ENCODE measurements at places on chromosomes 2 and 18.

- DNase-seq: no peak
Measured at GRCh38 chr18:69885841-69886531, 61.7 kb downstream of the CD226 start.

- DNase-seq: peak; percentile 10
Measured at GRCh38 chr2:61993422-61994024, 88.0 kb downstream of the COMMD1 start.

DNA sequence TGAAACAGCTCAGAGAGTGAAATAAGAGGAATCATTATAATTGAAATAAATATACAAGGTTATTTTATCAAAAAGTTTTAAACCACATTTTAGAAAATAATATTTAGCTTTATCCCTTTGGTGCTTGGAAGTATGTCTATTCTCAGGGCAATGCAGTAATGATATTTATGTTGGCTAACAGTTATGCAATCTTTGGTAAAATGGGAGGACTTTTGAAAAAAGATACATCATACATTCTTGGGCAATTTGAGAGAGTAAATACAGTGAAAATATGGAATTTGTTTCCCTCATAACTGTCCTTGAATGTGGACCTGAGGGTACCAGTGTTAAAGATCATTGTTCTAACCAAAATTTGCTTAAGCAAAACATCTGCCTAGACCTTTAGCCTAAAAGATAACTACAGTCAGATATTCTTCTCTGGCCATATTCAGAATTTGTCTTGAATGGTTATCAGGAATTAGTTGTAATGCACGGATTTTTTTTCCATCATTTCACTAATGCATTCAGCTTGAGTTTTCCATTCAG lies 137.2 kb downstream of the LRRTM1 start:
- DNase-seq: no peak

DNA sequence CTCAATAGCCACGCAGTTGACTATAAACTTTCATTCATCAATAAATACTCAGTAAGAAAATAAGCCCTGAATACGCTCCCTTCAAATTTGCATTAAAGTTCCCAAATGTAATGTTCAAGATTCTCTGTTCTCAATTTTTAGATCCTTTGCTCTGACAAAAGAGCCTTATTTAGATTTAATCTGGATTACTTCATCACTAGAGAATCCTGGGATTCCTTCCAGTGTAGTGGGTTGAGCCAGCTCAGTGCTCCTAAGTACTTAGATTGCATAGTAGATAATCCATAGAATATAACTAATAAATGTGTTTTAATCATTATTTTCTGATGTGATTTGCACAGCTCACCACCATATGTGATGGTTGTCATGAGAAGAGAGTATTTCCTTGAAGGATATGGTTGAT lies 1286.2 kb downstream of the SUCLG1 start:
- no peak for DNase-seq

GRCh38 chr2:55200416-55200815 lies 31.7 kb downstream of the CLHC1 start:
- no peak for DNase-seq

GRCh38 chr2:217103752-217104545 lies 244.1 kb upstream of the TNP1 start:
- no peak for DNase-seq

DNA sequence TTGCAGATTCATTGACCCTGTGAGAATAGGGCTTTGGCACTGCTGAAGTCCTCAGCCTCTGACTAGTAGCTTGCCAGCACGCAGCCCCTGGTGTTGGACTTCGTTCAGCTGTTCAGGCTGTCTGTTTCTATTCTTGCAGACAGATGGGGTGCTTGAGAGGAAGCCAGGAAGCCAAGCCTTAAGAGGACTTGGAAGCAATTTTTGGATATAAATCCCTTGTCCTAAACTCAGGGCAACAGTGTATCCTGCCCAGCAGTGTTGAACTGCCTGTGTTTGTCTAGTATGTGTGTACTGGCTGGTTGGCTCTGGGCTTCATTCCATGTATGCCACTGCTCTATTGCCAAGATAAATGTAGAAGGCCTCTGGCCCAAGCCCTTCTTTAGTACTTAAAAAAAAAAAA lies 108.6 kb downstream of the COMMD1 start:
- DNase-seq: no peak

DNA sequence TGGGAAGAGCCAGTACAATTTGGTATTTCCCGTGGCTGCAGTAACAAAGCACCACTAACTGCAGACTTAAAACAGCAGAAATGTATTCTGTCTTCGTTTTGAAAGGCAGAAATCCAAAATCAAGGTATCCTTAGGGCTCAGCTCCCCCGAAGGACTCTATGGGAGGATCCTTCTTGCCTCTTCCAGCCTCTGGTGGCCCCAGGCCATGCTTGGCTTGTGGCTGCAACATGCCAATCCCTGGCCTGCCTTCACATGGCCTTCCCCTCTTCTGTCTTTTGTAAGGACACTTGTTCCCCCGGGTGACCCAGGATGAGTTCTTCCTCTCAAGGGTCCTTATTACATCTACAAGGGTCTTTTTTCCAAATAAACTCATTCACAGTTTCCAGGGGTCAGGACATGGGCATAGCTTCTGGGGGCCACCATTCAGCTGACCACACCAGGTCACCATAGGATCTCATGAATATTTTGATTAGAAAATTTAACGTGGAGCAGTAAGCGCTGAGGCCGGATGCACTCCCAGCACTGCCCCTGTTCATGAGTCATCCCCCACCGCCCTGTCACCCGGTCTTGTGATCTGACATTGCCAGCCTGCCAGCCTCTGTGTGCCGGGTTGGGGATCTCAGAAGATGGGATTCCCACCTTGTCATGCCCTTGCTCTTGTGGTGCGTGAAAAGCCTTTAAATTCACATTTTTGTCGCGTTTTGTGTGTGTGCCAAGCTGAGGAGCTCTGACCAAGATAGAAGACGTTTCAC lies 61.2 kb upstream of the B3GNT7 start:
- DNase-seq: no peak

- DNase-seq: peak; percentile 5
Measured at GRCh38 chr2:27264753-27265535, 2.1 kb upstream of the SLC30A3 start.

DNA sequence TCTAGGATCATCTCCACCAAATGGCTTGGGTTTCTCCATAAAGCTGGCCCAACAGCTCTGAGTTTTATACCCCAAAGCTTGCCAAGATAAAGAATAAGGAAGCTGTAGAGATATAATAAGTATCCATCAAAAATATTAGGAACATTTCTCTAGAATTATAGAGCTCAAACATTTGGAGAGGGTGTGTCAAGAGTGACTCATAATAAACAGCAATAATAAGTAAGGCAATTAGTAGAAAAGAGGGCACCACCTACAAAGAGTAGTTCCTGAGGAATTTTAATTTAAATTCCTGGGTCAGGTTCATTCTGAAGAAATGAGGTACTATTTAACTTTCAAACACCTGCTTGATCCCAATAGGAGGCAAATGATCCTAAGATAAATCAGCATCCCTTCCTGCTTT lies 41.4 kb upstream of the NCKAP5 start:
- no peak for DNase-seq

- no peak for DNase-seq
Measured at GRCh38 chr2:105723431-105723830, 21.3 kb upstream of the NCK2 start.

DNA sequence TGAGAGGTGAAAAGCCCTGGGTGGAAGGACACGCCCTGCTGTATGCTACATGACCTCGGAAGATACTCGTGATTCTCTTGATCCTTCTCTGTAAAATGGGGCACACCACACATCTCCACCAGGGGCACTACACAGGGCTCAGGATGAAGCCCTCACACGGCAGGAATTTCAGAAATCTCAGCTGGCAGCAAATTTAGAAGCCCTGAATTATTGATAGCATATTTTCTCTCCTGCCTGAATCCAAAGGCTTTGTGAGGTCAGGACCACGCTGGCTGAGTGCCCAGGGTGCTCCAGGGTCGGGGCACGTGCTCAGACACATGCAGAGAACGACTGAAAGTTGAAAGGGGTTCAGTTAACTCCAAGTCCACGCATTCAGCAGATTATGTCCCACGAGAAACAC lies 42.1 kb upstream of the GALR1 start:
- peak; percentile 1 for DNase-seq

DNA sequence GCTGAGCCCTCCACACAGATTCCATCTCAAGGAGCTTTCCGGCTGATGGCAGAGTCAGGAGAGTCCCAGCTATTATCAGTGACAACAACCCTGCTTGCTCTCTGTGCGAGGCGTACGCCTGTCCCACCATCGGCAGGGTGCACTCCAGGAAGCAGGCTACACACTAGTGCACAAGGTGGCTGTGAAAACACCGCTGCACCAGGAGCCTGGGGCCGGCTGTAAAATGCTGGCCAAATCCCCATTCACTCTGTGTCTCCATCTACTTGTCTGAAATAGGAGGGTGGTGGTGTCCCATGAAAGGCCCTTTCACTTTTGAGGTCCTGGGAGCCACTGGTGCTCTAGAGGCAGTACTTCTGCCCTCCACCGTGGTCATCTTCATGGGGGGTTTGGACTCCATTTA lies 183.2 kb upstream of the SMAD2 start:
- no peak for DNase-seq

- DNase-seq: no peak
Measured at GRCh38 chr2:120490091-120490798, 144.3 kb downstream of the INHBB start.

DNA sequence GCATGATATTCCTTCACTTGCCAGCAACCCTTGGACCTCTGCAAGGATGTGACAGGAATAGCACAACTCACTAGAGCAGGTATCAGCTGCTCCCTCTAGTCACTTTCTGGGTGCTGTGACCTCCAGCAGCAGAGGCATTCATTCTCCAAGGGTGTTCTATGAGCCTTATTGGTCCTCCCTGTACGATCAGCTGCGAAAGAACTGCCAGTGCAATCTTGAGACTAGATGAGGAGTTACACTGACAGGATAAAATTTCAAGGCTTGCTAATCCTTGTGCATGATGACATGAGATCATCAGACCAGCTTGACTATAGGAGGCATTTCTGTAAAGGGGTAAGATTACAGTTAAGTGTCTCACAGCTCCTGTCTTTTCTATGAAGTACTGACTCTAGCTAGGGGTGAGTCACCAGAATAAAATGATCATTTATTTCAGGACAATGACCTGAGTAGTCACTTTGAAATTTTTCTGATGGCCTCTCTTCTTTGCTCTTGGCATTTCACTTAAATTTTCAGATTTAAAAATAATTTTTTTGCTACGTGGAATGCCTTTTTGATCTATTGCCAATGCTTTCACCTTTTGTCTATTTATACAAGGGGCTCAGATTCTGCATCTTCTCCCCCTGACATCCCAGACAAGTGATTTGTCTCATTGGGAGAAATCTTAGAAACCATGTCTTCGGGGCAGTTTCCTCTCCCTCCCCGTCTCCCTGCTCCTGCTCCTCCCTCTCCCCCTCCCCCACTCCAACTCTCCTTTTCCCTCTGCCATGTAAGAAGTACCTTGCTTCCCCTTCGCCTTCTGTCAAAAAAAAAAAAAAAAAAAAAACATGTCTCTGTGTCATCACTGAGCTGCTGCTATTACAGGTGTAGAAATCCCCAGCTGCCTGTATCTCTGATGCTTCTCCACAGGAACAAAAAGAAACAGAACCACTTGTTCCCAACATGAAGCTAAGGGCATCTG lies 49.2 kb upstream of the FRZB start:
- no peak for DNase-seq

GRCh38 chr2:36456227-36457175 lies 100.9 kb downstream of the CRIM1 start:
- DNase-seq: no peak

- DNase-seq: no peak
Measured at GRCh38 chr18:36572135-36572856, 256.5 kb downstream of the TPGS2 start.

GRCh38 chr2:135916207-135916606 lies 40.0 kb upstream of the MCM6 start:
- no peak for DNase-seq

DNA sequence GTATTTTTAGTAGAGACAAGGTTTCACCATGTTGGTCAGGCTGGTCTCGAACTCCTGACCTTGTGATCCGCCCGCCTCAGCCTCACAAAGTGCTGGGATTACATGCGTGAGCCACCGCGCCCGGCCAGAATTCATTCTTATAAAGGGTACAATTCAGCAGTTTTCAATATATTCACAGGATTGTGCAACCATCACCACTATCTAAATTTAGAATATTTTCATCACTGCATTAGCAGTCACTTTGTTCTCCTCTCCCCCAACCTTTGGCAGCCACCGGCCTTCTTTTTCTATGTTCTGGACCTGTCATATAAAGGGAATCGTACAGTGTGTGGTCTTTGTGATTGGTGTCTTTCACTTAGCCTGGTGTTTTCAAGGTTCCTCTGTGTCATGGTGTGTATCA lies 40.7 kb downstream of the TCF7L1 start:
- no peak for DNase-seq

DNA sequence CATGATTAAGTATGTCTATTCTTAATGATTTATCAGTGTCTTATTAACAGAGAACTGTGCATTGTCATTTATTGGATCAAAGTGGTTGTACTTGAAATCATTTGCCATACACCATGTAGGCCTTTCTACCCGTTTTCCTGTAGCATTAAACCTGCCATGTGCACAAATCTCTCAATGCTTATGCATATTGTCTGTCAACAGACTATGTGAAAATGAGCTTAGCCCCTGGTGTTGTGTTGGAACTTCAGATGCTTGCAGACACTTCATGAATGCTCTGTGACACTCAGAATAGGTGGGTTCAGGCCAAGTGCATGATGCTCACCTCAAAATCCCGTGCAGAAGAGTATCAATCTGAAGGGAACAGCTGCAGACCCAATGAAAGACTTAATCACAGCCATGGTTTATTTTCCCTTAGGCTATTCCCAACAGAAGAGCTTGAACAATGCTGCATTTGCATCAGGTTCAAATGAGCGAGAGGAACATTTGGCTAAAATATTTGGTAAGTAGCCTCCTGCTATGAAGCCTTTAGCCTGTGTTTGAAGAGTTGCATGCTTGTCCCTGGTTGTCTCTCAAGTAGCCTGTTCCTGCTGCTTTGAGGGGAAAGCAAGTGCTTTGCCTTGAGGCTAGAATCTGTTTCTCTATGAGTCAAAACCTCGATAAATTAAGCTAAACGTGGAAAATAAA lies 6.1 kb downstream of the C2orf92 start:
- no peak for DNase-seq

DNA sequence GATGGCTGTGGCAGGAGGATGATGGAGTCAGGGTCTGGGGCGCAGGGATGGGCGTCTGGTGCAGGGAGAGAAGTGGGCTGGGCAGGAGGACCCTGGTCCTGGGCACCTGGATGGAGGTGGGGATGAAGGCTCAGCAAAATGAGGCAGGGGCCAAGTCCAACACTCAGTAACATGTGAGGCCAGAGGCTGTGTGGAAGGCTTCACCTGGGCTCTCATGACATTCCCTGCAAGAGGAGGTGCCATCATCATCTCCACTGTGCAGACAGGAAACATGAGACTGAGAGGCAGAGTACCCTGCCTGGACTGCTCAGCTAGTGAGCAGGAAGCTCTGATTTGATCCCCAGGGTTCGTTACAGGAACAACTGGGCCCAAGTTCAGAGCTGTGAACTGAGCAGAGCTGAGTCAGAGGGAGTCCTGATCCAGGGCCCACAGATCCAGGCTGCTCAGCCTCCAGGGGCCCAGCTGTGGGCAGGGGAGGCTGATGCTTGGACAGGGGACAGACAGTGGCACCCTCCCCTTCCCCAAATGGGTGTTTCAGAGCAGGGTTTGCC lies 36.9 kb downstream of the HJURP start:
- DNase-seq: no peak
